ENCODE measurements at places on chromosomes 13 and 19.

DNA sequence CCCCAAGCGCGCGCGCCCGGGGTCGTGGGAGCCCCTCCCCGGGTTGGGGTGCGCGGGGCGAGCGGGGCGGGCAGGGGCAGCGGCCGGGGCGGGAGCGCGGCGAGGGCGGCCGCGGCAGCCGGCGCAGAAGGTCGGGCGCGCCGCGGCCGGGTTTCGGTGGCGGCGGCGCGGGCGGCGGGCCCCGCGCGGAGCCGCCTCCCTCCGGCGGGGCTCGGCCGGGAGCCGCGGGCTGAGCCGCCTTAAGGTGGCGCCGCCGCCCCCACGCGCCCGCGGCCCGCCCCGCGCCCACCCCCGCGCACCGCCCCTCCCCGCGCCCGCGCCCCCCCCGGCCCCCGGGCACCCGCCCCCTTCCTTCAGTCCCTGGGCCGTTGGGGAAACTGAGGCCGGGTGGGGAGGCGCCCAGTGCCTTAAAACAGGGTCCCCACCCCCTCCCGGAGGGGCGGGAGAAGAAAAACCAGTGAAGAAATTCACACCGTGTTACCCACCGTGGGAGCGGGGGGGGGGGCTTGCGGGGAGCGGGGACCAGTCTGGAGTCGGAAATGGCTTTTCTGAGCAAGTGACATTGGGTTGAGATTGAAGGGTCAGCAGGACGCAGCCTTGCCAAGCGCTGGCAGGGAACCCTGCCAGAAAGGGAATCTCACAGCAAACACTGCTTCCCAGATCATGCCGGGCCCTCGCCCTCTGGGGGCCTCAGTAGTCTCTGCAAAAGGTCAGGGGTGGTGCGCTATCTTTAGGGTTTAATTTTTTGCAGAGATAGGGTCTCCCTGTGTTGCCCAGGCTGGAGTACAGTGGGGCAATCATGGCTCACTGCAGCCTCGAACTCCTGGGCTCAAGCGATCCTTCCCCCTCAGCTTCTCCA is at the start of gene TLE2:
Gene TLE2, minus strand, starts transcription at position 216 of the 859 bp plus-strand sequence. CDS start 376 bp downstream, outside the sequence.
- no peak for DNase-seq

GRCh38 chr13:101452519-101453485 is at the start of gene ITGBL1:
Gene ITGBL1, plus strand, starts transcription at chr13:101452675. Its CDS starts 159 bp downstream, at chr13:101452834.
- DNase-seq: no peak

DNA sequence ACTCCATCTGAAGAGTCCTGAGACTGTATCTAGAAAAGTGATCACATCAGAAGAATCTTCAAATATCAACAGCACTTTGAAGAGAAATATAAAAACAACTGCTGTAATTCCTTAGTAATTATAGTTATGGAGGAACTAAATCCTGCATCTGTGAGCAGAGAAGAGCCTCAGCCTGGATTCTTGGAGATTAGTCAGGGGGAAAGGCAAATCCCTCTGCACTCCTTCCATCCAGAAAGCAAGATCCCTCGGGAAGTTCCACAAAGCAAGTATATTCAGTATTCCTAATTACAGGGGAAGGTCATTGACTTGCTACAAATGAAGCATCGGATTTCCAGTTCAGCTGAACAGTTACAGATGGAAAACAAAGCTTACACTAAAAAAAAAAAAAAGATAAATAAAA is 256.6 kb upstream of the IPO5 start:
- no peak for DNase-seq

- peak; percentile 59 for DNase-seq
Measured at GRCh38 chr19:38049105-38049649, 142.2 kb downstream of the SIPA1L3 start.

DNA sequence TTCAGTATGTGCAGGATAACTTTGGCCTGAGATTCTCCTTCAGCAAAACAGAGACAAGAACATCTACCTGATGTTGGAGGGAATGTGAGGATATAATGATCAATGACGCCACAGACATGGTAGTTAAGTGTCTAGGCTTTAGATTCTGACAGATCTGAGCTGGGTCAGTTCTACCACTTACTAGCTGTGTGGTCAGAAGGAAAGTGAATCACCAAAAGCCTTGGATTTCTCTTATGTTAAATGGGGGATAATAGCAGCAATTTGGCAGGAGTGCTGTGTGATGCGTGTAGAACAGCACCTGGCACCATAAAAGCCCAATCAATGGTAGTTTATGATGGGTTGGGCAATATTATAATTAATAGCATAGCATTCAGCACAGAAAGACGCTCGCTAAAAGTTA is 41.7 kb downstream of the RXFP2 start:
- DNase-seq: no peak

GRCh38 chr13:27339299-27339698 is 68.7 kb downstream of the RASL11A start:
- DNase-seq: peak; percentile 28

- no peak for DNase-seq
Measured at GRCh38 chr19:41307090-41307875, 2.7 kb upstream of the CCDC97 start.

GRCh38 chr19:15672580-15673175 is at the start of gene CYP4F12:
Gene CYP4F12, plus strand, starts transcription at chr19:15673087. Its CDS starts 443 bp downstream, at chr19:15673530.
- DNase-seq: no peak

GRCh38 chr19:28610731-28611130 is 602.2 kb downstream of the UQCRFS1 start:
- DNase-seq: no peak

DNA sequence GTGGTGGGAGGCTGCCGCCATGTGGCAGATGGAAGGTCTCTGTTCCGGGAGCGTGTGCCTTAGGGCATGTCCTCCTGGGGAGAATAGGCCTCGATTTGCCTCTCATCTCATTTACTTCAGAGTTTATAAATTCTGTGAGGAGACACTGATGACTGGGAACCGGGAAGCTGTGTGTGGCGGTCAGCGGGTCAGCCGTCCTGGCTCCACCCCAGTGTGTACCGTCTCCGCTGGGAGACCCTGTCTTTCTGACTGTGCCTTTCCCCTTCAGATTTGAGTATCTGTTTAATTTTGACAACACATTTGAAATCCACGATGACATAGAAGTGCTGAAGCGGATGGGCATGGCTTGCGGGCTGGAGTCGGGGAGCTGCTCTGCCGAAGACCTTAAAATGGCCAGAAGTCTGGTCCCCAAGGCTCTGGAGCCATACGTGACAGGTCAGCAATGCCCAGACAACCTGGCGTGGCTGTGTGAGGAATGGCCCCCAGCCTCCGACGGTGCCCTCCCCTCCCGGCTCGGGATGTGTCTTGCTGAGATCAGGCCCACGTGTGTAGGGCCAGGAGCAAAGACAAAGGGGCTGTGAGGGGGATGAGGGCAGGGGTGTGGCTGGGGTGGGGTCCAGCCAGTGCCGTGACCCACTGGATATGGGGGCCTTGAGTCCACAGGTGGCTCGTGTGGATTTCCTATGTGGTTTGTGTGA is 21.6 kb downstream of the ATP4B start:
- no peak for DNase-seq

DNA sequence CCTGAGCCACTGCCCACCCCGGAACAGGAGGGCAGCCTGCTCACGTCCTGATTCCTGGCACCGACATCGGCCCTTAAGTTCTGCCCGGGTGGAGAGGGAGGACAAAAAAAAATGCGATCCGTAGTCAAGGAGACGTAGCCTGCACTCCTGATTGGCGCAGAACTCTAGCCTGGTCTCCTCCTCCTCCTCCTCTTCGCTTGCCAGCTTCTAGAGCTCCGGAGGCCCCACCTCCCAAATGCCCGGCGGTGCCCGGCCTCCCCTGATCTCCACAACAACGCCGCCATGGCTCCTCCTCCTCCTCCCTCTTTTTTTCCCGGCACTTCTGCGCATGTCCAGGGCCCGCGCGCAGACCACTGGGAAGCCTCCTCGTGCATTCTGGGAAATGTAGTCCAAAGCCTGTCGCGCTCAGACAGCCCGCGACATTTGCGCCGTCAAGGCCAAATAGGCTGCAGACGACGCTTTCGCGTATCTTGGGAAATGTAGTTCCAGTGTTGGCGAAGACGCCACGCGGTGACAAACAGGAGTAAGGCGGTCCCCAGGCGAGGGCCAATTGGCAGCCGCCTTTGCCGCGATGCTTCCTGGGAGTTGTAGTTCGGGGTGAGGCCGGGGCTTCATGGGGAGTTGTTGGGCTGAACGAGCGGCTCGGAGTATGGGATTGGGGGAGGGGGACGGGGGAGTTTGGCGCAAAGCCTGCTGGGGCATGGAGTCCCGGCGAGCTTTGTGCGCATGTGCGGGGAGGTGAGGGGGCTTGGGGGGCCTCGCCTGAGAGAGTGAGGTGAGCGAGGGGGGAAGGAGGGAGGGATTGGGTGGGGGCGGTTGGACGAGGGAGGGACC is at the start of gene ZNF444:
Gene ZNF444, plus strand, starts transcription at position 705 of the 834 bp plus-strand sequence. CDS start 5,625 bp downstream, outside the sequence.
- peak; percentile 99 for DNase-seq

GRCh38 chr19:12750851-12751250 is 740 bp upstream of the BEST2 start:
- no peak for DNase-seq

DNA sequence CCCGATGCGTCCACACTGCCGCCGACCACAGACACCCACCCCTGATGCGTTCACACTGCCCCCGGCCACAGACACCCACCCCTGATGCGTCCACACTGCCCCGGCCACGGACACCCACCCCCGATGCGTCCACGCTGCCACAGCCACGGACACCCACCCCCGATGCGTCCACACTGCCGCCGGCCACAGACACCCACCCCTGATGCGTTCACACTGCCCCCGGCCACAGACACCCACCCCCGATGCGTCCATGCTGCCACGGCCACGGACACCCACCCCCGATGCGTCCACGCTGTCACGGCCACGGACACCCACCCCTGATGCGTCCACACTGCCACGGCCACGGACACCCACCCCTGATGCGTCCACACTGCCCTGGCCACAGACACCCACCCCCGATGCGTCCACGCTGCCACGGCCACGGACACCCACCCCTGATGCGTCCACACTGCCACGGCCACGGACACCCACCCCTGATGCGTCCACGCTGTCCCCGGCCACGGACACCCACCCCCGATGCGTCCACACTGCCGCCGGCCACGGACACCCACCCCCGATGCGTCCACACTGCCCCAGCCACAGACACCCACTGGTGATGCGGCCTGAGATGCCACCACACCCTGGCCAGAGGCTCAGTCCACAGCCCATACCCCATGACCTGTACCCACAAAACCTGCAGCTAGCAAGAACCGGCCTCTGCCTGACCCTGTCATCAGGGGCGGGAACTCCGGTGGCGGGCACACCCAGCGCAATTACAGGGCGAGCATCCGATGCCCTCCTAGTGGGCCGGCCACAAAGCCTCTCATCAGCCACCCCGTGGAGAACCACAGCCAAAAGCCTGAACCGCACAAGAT is 28.4 kb downstream of the RASA3 start:
- DNase-seq: no peak

DNA sequence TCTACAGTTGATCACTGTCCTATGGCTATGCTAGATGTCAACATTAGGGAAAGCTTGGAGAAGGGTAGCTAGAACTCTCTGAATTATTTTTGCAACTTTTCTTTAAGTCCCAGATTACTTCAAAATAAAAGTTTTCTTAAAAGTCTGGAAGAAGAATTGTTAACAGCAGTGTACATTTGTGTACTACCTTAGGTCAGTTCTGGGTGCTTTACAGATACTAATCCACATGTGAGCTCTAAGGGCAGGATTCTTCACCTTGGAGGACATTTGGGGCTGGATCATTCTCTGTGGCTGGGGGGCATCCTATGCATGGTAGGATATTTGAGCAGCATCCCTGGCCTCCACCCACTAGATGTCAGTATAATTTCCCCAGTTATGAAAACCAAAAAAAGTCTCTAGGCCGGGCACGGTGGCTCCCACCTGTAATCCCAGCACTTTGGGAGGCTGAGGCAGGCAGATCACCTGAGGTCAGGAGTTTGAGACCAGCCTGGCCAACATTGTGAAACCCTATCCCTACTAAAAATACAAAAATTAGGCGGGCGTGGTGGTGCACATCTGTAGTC is 2.8 kb downstream of the BRME1 start:
- DNase-seq: no peak

GRCh38 chr19:50008532-50008931 is 16.6 kb downstream of the VRK3 start:
- DNase-seq: no peak

Measured in brain microvascular endothelial cell (primary cell).